T-helper 1 cell (primary cell): ENCODE measurements at places on chromosomes 4 and X.
A peak's percentile ranks its signal among the peaks of the same experiment; 100 is the strongest.

GRCh38 chr4:118968005-118968404, 79.4 kb downstream of the SYNPO2 start:
- no peak for DNase-seq

GRCh38 chr4:15425520-15425919, 2.3 kb upstream of the C1QTNF7 start:
- no peak for DNase-seq

GRCh38 chr4:8911316-8912088, 39.9 kb upstream of the HMX1 start:
- DNase-seq, result no peak

DNA sequence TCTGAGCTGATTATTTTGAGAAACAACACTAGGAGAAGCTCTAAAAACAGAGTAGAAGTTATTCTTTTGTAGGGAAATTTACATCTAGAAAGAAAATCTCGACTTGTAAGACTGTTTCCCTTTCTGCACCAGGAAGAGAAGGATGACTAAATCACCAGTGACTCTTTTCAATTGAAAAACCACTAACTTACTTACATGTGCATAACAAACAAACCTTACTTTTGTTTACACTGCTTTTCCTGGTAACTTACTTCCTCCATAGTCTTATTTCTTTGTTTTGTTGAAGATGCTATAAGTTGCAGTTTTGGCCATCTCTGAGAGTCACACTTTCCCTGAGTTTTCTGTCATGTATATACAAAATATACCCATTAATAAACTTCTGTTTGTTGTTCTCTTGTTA, 293.6 kb upstream of the FAT4 start:
- no peak for DNase-seq

- DNase-seq, result no peak
These were observed 102.7 kb upstream of the DHX15 start for GRCh38 chr4:24686866-24687692.

DNA sequence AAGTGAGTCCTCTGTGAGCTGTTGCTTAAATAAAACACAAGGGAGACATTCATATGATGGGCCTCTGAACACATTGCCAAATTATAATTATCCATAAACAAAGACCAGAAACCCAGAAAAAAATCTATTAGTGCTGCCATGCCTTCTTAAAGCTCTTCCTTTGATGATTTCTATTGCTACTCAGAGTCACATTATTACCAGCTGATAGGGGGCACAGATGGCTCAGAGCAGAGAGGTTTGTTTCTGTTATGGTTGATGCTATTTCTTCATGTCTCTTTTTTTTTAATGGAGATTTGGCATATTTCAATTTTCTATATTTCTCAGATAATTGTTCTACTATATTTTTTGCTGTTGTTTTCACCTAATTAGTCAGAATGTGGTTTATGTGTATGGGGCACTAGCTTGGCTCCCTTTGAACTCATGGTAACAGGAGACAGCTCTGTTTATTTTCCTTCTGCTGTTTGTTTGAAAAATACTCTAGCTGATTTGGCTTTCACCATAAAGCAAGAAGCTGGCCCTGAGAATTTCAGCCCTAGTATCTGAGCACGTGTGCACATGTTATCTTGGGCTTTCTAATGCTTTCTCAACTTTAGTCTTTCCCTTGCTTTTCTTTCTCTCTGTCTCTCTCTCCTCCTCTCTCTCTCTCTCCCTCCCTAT, 568.8 kb downstream of the PPARGC1A start:
- DNase-seq, result no peak

DNA sequence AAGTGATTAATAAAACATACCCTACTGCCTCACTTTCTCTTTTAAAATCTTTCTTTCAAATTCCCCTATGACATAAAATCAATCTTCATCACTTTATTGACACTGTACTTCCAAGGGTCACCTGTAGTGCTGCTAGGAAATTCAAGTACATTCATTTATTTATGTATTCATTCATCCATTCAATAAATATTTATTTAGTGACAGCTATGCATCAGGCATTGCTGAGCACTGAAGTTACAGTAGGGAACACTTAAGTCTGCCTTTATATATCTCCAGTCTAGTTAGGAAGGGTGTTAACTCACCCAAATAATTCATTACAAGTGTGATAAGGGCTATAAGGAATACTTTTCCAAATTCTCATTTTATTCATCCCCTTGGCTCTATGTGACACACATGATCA, 2.3 kb downstream of the SYTL5 start:
- no peak for DNase-seq

- DNase-seq, result no peak
These were observed 33.5 kb downstream of the GPAT3 start for GRCh38 chr4:83569429-83569828.

- no peak for DNase-seq
These were observed 199.9 kb upstream of the MAB21L2 start for GRCh38 chr4:150382028-150382427.

DNA sequence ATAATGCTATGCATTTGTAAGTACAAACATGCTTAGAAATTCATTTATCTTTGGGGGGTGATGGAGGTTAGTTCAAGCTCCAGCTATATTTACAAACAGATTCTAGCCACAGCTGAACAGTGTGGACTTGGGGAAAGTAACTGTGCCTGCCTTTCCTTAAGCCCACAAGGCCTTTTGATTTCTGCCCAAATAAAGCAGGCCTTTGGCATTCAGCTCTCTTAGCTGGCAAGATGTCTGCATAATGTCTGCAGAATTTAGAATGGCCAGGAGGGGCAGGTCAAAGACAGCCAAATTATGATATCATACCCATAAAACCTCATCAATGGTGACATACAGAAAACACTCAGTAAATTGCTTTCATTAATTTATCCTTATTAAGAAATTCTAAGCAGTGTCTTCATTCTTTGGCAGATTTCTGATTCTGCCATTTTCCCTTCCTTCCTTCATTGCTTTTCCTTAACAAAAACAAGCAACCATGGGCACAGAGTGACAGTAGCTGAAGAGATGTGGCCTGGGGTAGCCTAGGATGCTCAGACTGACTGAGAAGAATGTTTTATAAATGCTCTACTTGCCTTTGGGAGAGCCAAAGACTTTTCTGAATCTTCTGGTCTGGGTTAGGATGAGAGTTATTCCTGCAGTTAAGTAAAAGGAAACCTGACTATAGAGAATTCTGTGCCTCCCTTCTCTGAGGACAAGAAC, 538.7 kb upstream of the NR3C2 start:
- DNase-seq, result no peak

DNA sequence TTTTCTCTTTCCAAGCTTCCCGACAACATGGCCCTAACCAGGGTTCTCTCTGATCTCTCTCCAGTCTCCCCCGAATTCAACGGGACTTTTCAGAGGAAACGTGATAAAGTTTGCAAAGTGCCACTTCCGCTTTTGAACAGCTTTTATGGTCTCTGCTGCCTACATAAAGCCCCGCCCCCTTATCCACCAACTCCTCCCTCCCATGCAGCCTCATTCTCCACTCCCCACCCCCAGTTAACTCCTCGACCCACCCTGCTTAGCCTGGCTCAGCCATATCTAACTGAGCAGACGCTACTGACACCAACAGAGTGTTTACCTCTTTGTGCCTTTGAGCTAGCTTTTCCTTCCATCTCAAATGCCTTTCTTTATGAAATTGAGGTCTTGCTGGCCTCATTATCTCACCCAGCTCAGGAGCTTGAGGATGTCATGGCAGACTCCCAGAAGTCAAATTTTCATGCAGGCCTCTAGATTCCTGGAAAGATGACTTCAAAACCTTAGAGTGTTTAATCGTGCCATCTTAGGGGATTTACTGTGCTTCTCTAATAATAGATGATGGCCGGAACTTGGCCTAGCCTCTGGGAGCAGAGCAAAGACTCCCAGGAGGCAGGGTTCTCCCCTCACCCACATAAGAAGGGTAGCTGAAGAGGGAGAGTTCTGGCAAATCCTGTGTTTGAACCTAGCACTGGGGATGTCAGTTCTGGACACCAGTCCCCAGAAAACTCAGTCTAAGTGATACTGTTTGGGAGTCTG, 606.0 kb downstream of the BCOR start:
- no peak for DNase-seq

GRCh38 chrX:109533631-109534030, 3.0 kb upstream of the NXT2 start:
- DNase-seq, result no peak

DNA sequence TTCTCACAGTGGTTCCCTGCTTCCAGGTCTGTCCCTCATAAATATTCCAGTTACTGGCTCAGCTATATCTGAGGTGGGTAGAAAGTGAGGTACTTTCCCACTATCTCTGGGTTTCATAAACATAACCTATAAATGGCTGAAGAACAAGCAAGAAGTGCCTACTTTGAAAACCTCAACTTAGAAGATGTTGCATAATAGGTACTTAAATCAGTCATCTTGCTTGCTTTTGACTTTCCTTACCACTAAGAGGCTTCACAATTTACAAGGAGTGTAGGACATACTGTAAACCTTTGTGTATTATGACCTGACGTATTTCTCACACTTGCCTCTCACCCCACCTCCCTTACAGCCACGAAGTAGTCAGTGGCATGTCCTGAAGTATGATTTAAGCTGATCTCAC, 145.9 kb downstream of the PCDH19 start:
- DNase-seq, result no peak

GRCh38 chrX:52425775-52426174, 57.0 kb downstream of the XAGE2 start:
- no peak for DNase-seq

- no peak for DNase-seq
These were observed 228.1 kb upstream of the ANXA3 start for GRCh38 chr4:78323439-78323838.

DNA sequence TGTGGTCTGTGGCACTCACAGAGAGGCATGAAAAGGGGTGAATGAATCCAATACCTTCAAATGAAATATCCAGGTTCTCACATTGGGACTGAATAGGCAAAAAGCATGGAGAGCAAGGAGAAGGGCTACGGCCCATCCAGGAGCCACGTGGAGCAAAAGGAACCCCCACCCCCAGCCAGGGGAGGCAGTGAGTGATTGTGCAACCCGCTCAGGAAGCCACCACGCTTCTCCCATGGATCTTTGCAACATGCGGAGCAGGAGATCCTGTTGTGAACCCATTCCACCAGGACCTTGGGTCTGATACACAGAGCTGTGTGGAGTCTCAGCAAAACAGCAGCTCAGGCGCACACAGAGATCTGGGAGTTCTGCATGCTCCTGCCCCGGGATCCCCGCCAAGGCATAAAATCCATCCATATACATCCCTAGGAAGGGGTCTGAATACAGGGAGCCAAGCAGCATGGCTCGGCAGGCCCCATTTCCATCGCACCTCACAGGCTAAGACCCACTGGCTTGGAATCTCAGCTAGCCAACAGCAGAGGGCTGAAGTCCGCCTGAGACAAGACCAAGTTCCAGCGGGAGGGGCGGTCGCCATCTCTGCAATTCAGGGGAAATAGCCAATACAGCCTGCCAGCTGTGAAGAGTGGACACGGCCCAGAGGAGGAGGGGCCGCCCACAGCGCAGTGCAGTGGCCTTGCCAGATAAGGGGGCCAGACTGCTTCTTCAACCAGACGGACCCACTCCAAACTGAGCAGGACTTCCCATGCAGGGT, 80.2 kb downstream of the FGF16 start:
- DNase-seq, result no peak

DNA sequence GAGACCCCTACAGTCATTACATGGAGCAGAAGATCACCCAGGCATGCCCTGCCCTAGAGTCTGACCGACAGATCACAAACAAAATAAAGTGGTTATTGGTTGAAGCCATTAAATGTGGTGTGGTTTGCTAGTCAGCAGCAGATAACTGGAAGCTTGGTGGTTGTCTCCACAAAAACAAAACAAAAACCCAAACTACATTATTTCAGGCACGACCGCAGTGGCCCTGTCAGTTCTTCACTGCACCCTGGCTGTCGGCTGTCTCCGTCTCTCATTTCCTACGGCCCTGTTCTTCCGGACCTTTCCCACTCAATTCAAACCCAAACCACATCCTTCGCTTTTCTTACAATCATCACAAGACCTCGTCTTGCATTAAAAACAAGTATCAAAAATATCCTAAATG, 521.3 kb upstream of the ZFP42 start:
- no peak for DNase-seq

DNA sequence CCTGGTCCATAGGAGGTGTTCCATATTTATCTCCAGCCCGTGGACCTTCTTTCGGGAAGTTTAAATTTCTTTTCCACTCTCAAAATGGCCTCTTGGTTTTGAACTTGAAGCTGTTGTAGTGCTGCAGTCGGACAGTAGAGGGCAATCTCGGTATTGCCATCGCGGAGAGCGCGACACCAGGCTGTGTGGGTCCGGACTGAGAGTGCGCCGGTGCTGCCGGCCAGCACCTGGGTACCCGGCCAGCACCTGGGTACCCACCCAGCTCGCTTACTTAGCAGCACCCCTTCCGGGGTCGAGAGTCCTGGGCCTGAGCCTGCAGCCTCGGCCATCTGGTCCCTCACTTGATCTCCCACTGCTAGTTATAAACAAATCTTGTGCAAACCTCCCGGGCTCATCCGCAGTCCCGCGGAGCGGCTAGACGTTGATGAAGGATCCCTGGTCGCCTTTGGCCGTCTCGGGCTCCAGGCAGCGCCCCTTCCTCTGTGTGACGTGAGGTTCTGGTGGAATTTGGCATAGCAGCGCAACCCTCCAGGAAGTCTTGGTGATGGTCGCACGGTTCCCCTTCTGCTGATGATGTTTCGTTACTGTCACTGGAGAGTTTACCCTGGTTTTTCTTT, 18.0 kb downstream of the FAM9A start:
- peak; percentile 17 for DNase-seq

GRCh38 chr4:147678106-147678505, 5.9 kb downstream of the PRMT9 start:
- DNase-seq, result no peak

- no peak for DNase-seq
These were observed 99.8 kb downstream of the TRAPPC11 start for GRCh38 chr4:183758758-183759447.

DNA sequence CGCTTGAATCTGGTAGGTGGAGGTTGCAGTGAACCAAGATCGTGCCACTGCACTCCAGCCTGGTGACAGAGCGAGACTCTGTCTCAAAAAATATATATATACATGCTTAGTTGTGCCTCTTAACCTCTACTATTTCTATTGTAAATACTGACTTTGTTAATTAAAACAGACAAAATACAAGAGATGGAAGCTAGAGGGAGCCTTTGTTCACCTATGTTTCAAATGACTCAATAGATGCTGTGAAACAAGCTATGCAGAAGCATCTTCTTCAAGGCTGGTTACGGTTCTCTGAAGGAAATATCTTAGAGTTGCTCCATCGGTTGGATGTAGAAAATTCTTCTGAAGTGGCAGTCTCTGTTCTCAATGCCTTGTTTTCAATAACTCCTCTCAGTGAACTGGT, 6.2 kb downstream of the NCAPG start:
- no peak for DNase-seq

DNA sequence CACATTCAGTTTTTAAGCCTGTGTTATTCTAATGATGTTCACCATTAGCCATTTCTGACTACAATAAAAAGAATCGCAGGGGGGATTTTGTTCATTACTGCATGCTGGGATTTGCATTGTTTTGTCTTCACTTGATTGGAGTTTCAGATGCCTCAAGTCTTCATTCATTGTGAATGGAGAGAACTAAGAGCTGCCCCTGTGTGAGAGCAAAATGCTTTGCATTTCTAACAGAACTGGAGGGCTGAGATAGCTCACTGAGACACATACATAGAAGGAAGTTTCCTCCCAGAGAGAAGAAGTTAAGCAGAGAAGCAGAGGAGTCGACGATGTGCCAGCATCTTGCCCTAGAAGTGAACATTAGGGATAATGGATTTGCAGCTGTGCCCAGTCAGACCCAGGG, 113.5 kb upstream of the GATB start:
- no peak for DNase-seq
